Skin of body (tissue), 3 donors: ENCODE measurements at places on chromosomes 12 and 14.
A peak's percentile ranks its signal among the peaks of the same experiment; 100 is the strongest.

GRCh38 chr12:124240493-124240892, 54.4 kb upstream of the RFLNA start:
- no peak for DNase-seq

DNA sequence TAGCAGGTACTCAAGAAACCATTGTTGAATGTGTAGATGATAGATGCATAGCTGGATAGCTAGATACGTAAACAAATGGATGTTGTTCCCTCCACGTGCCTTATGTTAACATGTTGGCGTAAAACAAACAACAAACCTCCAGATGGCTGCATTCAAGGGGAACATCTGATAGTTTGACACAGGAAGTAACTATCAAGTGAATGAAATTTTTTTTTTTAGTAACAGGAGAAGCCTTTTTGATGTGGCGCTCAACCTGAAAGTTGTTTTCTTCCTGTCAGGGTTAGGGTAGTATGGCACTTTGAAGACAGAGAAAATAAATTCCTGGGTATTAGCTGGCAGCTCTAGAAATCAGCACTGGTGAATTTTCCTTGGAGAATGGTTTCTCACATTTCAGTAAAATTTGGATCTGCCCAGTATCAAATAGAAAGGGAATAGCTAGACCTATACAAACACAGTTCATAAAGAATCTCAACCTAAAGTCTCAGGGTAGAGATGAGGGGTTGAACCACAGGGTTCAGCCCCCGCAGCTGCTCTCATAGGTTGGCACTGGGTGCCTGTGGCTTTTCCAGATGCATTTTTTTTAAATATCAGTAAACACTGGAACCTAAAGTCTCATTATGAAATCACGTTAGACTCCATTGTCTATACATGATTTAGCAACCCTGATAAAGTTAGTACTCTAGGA, 18.8 kb upstream of the RAP1B start:
- no peak for DNase-seq

DNA sequence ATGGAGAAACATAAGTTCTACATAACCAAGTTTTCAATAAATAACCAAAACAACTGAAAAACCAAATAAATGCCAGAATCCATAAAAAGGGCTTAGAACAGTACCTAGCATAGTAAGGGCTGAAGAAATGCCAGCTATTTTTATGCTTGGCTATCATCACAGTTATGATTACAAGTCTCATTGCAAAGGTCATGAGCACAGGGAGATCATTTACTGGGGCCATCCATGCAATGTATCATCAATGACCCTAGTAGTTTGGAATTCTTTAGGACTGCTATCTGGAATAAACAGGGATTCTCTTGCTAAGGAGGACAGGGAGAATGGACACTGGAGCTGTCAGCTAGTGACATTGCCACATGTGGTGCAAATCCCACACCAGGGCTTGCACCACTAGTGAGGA, 92.5 kb upstream of the NAP1L1 start:
- DNase-seq, result no peak

DNA sequence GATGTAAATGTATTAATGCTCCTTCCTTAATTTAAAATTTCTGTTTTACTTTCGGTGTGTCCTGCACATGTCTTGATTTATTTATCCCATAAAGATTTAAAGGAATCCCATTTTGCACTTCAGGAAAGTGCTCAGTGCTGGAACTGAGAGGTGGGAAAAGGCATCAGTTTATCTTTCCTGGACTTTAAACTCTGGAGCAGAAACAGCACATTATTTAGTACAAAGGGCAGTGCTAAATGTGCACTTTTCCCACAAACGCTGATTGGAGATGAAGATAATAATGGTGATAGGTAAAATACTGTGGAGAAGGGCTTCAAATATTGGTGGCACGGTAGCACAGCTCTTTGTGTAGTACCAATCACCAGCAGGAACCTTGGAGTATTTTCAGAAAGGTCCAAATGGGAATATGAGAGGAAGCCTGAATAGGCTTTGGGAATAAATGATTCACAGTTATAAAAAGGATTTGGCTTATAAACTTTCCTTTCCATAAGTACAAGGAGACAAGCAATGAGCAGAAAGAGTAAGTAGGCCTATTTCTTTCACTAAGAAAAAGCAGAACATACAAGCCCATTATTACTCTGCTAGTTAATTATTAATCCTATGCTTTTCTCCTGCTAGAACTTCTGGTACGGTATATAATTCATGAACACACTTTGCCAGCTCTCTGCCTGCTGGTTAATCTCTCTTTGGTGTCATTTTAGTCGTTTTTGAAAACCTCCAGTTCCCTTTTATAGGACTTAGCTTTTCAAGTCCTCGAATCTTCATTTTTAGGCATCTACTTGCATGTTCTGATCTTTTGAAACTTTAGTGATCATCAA, 58.3 kb downstream of the SLC15A5 start:
- no peak for DNase-seq

DNA sequence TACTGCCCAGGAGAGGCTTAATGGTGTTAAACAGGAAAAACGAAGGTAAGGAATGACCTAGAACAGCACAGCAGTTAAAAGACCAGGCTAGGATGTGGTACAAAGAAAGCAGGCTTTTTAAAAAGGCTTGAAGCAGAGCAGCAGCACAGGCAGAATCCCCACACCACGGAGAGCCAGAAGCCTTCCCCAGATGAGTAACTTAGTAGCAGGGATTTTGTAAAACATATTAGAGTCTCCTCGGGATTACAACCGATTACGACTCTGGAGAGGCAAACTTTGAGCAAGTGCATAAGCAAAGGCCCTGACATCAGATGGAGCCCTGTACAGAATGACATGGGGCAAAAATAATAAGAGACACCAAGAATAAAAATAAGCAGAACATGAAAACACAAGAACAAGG, 37.1 kb upstream of the DHRS4 start:
- no peak for DNase-seq

DNA sequence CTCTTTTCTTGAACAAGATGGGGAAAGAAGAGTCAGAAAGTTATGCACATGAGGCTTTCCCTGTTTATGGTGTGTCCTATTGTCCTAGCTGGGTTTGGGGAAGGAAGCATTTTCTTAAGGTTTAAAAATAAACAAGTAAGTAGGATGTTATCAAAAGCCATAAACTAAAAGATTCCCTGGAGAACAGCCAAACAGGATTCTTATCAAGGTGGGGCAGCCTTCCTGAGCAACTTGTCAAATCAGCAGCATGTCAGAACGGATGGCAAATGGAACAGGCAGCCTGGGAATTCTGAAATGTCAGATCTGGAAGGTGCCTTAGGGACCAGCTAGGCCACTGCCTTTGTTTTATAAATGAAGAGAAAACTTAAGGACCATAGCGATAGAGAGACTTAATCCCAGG, 152.2 kb upstream of the RGS6 start:
- peak; percentile 2 for DNase-seq

- DNase-seq, result no peak
Observed at GRCh38 chr12:28145216-28145615, 45.0 kb upstream of the CCDC91 start.

DNA sequence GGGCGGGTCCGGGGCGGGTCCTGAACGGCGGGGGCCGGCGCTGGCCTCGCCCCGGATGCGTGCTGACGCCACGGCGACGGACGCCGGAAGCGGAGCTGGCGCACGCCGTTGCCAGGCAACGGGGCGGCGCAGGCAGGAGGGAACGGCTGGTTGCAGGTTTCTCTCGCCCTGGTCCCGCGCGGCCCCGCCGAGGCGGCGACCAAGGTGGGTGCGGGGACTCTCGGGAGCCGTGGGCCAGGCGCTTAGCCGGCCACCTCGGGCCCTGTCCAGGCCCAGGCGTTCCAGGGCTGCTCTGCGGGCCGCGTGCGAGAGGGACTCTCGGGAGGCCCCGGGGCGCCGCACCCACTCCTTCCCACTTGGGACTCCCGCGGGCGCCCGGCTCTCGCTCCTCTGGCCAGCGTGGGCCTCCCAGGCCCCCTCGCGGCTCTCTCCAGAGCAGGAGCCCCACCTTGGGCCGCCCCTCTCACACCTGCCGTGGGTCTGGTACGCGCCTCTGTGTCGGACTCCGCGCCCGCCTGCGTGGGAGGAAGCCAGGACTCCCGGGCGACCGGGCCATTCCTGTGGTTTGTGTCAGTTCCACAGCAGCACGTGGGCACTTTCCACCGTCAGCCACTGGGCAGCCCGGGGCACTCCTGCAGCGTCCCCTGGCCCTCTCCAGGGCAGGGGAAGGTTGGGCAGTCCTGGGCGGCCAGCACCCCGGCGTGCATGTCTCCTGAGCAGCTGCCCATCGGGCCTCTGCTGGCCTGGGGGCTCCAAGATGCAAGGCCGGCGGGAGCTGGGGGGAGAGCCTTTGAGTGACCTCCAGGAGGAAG, at the start of gene CLBA1:
TSS of gene CLBA1 (plus strand) at position 114 of the 812 bp plus-strand sequence. CDS start at position 758, 644 bp downstream.
- peak; percentile 88 for DNase-seq

- DNase-seq, result no peak
Observed at GRCh38 chr14:71959055-71959454, 26.8 kb downstream of the RGS6 start.

GRCh38 chr14:51035611-51036192, 59.2 kb downstream of the TRIM9 start:
- no peak for DNase-seq

- no peak for DNase-seq
Observed at GRCh38 chr12:88854260-88854659, 274.0 kb upstream of the KITLG start.

GRCh38 chr12:61629702-61630101, 630.5 kb upstream of the USP15 start:
- no peak for DNase-seq

GRCh38 chr12:62763861-62764645, 170.9 kb downstream of the PPM1H start:
- DNase-seq, result peak; percentile 62

GRCh38 chr12:24378548-24379407, 429.3 kb upstream of the SOX5 start:
- peak; percentile 62 for DNase-seq

- DNase-seq, result no peak
Observed at GRCh38 chr12:93390549-93391297, 13.0 kb downstream of the NUDT4 start.

- no peak for DNase-seq
Observed at GRCh38 chr14:23118506-23119362, at the start of gene CEBPE. Gene CEBPE, minus strand, starts transcription at chr14:23119255. Its CDS starts 164 bp downstream, at chr14:23119091.

DNA sequence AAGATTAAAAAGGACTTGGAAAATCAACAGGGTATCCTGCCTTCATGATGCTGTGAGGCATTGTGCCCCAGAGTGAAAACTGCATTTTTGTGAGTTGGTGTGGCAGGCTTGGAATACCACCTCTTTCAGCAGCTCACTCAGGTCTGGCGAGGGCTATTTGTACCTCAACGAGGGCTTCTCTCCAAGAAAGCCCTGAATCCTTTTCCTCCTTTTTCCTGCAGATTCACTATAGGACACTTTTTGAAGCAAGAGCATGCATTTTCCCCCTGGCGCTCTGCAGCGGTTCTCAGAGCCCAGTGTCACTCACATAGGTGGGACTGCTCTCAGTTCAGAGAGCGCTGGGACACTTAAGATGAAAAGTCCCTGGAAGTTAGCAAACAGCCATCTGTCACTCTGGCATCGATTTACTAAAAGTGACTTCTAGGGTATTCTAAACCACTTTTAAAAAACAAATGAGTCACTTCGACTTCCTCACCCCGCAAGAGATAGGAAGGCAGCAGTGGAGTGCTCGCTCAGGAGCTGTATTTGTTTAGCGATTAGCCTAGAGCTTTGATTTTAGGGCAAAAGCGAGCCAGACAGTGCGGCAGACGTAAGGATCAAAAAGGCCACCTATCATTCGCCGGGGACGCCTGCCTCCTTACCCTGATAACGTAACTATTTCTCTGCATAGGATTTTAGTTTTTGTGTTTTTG, 782 bp upstream of the LGR5 start:
- no peak for DNase-seq
